Myocyte (in vitro differentiated cells): ENCODE measurements at places on chromosomes 7 and 10. TPM values are rescaled to one million over a fixed set of nuclear protein-coding genes. Genes with fewer than 3 reads are reported as not detected.

INA gene
- not detected in 2 replicates for total RNA-seq

KLLN gene
- total RNA-seq, result 1.0 and 1.2 TPM in 2 replicates

FOXI2 gene
- not detected in 2 replicates for total RNA-seq

PLEKHS1 gene
- total RNA-seq, result not detected in 2 replicates

EXOC4 gene
- total RNA-seq, result 102 and 106 TPM in 2 replicates

ATRNL1 gene
- 5.6 and 8.4 TPM in 2 replicates for total RNA-seq

LCOR gene
- 15.6 and 16.8 TPM in 2 replicates for total RNA-seq

CTAGE6 gene
- total RNA-seq, result 0.08 and 0.21 TPM in 2 replicates

RGR gene
- total RNA-seq, result 2.3 and 8.2 TPM in 2 replicates

CCL26 gene
- total RNA-seq, result not detected in 2 replicates

ALDH18A1 gene
- total RNA-seq, result 56.5 TPM in 2 replicates

IQCE gene
- 12.1 and 13.6 TPM in 2 replicates for total RNA-seq

GUSB gene
- total RNA-seq, result 19.9 and 20.8 TPM in 2 replicates

C10orf90 gene
- 0.21 and 0.72 TPM in 2 replicates for total RNA-seq

CLCN1 gene
- not detected in 2 replicates for total RNA-seq

CPA5 gene
- 0.16 and 0.21 TPM in 2 replicates for total RNA-seq

NAT16 gene
- not detected in 2 replicates for total RNA-seq

SNX13 gene
- 90.8 and 155 TPM in 2 replicates for total RNA-seq

NME8 gene
- total RNA-seq, result not detected in 2 replicates
